ENCODE measurements at places on chromosomes 11 and 22.
A peak's percentile ranks its signal among the peaks of the same experiment; 100 is the strongest.

DNA sequence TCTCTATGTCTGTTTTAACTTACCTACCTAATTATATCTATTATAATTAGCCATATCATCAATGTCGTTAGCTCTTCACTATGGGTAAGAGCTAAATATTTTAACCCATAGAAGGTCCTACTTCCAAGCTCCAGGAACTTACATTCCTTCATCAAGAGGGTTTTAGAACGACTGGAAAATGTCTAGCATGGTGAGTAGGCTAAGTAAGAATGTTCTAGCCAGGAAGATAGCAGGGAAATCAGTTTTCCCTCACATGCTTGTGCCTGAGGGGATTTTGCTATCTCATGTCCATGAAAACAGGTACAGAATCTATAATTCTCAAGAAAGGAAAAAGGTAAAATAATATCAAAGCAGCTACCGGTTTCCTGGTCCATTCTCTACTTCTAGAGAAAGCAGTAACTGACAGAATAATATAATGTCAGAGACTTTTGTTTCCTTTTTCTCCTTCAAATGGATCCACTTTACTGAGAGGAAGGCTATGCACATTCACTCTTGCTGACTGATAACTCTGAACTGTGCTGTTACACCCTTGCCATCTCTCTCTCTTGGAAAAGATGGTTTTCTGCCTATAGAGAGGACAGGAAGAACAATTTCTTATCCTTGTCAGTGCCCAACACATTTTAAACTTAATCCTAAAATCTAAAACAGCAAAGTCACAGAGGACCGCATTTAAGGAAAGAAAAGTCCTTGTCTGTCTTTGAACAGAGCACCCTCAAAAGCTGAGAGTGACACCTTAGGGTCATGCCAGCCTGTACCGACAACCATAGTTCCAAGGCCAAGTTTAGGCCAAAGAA, 67.0 kb downstream of the MAML2 start:
- peak; percentile 46 for DNase-seq

DNA sequence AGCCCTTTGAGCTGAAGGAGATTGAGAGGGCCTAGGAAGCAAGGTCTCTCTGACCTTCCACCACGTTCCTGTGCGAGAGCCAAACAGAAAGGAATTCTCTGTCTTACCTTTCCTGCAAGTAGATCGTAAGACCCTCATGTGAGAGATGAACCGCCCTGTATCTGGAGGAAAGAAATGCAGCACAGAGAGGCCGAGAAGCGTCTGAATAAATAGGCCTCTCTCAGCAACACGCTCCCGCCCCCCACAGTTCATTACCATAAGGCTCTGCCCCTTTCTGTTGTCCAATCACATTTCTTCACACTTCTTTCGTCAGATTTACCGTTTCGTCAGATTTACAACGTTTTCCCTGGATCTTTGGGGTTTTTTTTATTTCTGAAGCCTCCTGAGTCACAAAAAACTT, 90.3 kb downstream of the BLID start:
- peak; percentile 59 for DNase-seq

- peak; percentile 8 for DNase-seq
Measured at GRCh38 chr11:44837661-44838060, 110.9 kb downstream of the TSPAN18 start.

GRCh38 chr11:115928811-115929210, 424.6 kb upstream of the CADM1 start:
- DNase-seq = no peak

GRCh38 chr11:14420223-14420622, 61.2 kb upstream of the RRAS2 start:
- DNase-seq = no peak

- no peak for DNase-seq
Measured at GRCh38 chr11:66800720-66801428, 42.4 kb upstream of the RCE1 start.

- DNase-seq = no peak
Measured at GRCh38 chr11:76683161-76684095, 12.9 kb upstream of the LRRC32 start.

DNA sequence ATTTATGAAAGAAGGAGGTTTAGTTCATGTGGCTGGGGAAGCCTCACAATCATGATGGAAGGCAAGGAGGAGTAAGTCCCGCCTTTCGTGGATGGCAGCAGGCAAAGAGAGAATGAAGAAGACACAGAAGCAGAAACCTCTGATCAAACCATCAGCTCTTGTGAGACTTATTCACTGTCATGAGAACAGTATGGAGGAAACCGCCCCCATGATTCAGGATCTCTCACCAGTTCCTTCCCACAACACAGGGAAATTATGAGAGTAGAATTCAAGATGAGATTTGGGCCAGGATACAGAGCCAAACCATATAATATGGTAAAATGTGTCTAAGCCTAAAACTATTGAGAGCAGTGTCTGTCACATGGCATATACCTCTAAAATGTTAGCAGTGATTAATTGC, 503.8 kb upstream of the CCDC179 start:
- DNase-seq = no peak

- no peak for DNase-seq
Measured at GRCh38 chr11:17141156-17141555, 63.7 kb upstream of the RPS13 start.

GRCh38 chr11:76048763-76049162, 157.5 kb downstream of the WNT11 start:
- no peak for DNase-seq

- peak; percentile 8 for DNase-seq
Measured at GRCh38 chr11:123457187-123457770, 27.2 kb downstream of the GRAMD1B start.

- DNase-seq = no peak
Measured at GRCh38 chr11:66042227-66042995, 6.5 kb downstream of the GAL3ST3 start.

DNA sequence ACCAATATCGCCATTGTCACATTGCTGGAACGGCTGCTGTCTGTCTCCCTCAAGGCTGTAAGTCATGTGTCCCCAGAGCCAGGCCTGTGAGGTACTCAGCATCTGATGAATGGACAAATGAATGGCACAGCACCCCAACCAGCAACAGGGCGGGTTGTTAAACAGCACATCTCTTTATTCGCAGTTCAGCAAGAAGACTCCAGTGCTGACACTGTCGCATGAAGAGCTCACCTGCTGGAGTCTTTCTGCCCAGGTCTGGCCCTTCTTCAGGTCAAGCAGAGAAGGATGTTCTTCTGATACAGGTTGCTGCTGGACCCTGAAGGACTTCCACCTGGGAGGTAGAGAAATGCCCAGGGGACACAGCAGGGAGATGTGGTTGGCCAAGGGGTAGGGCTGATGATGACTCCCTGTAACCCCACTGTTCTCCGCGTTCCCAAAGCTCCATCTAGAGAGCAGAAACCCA, 4.8 kb downstream of the SPATA19 start:
- DNase-seq = no peak

DNA sequence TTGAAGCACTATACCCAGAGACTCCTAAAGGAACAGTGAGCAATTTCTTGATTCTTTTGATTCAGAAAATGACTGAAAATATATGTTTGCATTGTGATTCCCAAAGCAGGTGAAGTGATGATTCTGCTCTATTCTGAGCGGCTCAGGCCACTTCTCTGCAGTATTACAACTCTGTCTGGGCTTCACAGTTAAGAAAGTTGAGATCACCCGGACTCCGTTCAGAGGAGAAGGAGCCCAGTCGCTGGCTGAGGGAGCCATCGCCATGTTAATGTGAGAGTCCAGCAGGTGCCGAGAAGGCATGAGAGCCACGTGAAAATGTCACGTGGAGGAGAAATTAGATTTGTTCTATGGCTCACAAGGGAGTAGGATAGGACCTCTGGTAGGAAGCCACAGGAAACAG, 91.6 kb downstream of the SCN3B start:
- no peak for DNase-seq

DNA sequence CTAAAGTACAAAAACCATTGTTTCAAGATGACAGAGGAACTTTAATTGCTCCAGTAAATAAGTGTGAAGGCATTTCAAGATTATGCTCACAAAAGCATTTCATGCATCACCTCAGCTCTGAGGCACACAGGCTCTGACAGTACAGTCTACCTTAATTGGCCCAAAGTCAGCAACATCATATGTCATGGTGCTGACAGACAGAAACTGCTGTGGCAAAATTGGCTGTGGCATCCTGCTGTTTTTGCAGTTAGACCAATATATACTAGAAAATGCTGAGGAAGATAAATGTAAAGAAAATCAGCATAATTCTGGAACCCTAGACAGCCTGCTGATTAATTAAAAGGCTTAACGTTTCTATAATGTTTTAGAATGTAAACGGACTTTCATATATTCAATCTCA, 34.9 kb upstream of the PPP2R1B start:
- DNase-seq = no peak

DNA sequence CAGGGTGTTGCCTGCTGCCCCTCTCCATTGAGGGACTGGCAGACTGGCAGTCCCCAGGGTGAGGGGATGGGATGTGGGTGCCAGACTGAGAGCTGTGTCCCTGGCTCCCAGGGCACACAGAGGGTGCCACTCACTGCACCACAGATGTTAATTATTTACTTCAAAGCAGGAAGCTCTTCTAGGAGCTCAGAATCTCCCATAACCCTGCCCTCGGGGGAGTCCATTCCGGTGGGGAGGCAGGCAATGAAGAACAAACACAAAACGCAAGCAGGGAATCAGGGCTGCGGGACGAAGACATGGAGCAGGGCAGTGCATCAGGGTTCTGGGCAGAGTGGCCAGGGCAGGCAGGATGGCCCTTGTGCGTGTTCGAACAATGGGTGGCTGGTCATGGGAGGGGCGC, 24.4 kb upstream of the FLRT1 start:
- DNase-seq = no peak

GRCh38 chr22:44572414-44573207, 74.6 kb upstream of the RTL6 start:
- no peak for DNase-seq

DNA sequence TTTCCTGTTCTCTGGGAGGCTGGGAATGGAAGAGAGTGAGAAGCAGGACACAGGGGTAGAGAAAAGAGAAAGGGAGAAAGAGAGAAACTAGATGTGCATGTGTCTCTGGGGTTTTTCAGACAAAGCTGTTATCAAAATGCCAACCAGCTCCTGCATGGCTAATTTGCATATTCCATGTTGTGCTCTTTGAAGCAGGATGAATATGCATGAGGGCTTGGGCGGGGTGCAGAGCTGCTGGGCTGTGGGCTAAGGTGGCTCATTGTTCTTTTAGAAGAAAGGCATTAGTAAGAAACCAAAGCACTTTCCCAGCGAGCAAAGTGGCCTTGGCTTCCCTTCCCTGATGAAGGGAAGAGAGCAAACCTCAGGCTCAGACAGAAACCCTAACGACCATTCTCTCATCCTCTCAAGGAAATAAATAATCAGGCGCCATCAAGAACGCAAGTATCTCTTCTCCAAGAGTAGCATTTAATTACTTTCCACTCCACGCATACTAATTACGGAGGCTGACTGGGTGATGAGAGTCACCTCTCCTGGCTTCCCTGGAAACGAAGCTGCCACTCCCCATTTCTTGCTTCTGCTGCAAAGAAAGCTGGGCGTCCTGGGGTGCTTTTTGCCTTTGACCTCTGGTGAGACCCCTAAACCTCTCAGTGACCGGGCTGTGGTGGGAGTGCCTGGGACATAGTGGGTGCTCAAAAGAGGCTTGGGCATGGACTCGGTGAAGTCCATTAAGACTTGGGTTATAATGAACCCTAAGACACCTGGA, 54.2 kb downstream of the FEZ1 start:
- no peak for DNase-seq

DNA sequence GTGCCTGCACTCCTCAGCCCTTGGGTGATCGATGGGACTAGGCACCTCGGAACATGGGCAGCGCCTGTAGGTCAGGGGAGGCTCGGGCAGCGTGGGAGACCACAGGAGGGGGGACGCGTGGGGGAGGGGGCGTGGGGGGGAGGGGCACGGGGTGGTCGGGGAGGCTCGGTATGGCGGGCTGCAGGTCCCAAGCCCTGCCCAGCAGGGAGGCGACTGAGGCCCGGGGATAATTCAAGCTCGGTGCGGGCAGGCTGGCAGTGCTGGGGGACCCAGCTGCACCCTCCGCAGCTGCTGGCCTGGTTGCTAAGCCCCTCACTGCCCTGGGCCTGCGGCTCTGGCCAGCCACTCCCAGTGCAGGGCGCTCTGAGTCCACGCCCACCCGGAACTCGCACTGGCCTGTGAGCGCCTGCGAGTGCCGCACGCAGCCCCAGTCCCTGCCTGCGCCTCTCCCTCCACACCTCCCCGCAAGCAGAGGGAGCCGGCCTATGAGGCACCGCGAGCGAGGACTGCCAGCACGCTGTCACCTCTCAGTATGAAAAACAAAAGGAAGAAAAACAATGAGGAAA, 1698.3 kb upstream of the RAG2 start:
- DNase-seq = no peak

DNA sequence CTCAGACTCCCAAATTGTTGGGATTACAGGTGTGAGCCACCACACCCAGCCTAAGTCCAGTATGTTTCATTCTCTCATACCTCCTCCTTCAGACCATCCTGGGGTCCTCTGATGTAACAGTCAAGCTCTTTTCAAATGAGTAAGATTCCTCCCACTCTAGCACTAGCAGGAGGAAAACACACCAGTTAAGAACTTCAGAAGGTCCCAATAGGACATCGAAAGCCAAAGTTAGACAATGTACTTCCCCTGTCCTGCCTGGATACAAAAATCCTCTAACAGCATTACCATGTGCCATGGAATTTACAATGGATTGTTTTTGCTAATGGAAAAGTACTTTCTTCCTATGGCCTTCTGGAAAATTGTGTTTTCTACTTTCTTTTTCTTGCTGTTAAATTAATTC, 67.1 kb downstream of the CCDC34 start:
- DNase-seq = no peak

DNA sequence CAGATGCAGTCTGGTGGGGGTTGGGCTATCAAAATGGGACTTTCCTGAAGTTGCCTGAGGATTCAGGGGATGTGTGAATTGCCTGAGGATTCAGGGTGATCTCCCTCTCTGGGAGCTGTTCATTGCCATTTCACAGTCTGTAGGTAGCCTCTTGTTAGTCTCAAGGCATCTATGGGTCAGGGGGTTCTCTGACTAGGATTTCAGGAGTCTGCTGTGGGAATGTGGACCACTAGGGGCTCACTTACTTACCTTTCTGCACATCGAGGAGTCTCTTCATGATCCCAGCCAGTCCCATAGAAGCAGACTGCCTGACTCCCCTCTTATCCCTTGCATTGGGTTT, 54.0 kb downstream of the KCNQ1OT1 start:
- no peak for DNase-seq

DNA sequence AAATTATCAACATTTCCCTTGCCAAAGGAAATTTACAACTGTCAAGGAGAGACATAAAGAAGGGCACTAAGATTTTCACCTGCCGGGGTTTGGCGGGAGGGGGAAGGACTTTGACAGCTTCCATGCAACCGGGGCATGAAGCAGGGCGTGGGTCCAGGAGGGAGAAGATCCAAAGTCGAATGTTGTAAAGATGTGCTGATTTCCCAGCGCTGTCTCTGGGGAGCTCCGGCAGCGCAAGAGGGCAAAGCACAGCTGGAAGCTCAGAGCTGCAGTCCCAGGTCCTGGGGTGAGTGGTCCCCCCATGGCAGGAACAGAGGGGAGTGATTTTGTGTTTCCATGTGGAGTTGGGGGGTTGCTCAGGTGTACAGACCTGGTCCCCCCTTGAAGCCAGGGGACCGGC, at the start of gene MS4A10:
Gene MS4A10 (plus strand): TSS at position 198 of the 400 bp plus-strand sequence. CDS start 5,003 bp downstream, outside the sequence.
- DNase-seq = no peak
